ENCODE measurements at places on chromosomes 3 and 15.

- no peak for DNase-seq
These were observed 18.8 kb downstream of the APH1B start for GRCh38 chr15:63296195-63296594.

GRCh38 chr3:24349367-24350019 is 145.2 kb downstream of the THRB start:
- no peak for DNase-seq

DNA sequence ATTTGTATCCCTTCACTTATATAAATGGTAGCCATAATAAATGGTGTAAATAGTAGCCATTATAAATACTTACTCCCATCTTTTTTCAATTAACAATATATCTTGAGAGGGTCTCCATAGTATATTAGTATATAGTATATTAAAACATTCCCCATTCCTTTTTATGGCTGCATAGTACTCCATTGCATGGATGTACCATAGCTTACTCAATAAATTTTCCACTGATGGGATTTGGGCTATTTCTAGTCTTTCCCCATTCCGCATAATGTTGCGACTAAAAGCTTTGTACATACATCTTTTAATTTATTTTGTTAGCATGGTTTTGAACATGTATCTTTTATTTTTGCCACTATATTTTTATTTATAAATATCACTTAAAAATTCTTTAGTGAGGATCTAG is 366.3 kb downstream of the IL20RB start:
- no peak for DNase-seq

DNA sequence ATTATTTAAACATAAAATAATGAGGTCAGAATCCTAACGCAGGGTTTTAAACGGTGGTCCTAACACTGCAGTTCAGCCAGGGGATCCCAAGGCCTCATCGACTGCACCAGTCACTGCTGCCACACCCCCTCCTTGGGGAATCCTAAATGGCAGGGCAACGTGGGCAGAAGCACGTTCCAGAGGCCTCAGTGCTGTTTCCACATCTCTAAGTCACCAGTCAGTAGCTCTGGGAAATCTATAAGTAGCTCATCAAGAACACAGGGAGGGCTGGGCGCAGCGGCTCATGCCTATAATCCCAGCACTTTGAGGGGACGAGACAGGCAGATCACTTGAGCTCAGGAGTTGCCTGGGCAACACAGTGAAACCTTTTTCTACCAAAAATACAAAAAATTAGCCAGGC is 47.5 kb downstream of the PRTG start:
- no peak for DNase-seq

GRCh38 chr15:70618929-70619328 is 144.4 kb downstream of the UACA start:
- no peak for DNase-seq
